Activated CD8-positive, alpha-beta memory T cell treated with anti-CD3 and anti-CD28 coated beads for 1 hour (primary cell): ENCODE measurements at places on chromosomes 6 and 20.
A peak's percentile ranks its signal among the peaks of the same experiment; 100 is the strongest.

- DNase-seq: no peak
These were observed 58.4 kb downstream of the ANKEF1 start for GRCh38 chr20:10093087-10093591.

GRCh38 chr6:127855542-127856159 is 45.2 kb downstream of the THEMIS start:
- DNase-seq: no peak

GRCh38 chr6:31495580-31495979 is 2.4 kb upstream of the MICB start:
- DNase-seq: no peak

GRCh38 chr6:95577304-95578105 is at the start of gene MANEA:
Gene MANEA (plus strand): TSS chr6:95577535. CDS start chr6:95586440, 8,905 bp downstream.
- peak; percentile 33 for DNase-seq

DNA sequence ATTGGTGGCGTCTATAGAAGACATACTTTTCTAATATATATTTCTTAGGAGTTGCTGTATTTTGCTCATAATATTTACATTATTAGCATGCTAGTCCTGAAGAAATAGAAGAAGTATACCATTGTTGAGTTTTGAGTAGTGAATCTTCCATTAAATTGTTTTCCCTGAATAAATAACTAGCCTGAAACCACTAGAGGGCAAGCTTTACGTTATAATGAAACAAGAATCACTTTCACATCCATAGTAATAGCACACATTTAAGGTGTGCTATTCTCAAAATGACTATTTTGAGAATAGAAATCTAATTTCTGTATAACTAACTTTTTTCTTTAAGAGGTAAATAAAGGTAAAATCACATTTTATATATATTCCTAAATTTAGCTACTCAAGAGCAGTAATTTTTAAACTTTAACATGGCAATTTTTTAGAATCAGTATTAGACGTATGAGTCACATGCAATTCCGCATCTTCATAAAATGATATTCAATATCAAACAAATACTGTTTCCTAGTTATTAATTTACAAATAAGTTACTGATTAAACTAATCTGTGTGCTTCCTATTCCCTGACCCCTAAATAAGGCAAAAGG is 213.2 kb upstream of the MANEA start:
- no peak for DNase-seq

- no peak for DNase-seq
These were observed 26.3 kb downstream of the C6orf89 start for GRCh38 chr6:36912030-36912454.

DNA sequence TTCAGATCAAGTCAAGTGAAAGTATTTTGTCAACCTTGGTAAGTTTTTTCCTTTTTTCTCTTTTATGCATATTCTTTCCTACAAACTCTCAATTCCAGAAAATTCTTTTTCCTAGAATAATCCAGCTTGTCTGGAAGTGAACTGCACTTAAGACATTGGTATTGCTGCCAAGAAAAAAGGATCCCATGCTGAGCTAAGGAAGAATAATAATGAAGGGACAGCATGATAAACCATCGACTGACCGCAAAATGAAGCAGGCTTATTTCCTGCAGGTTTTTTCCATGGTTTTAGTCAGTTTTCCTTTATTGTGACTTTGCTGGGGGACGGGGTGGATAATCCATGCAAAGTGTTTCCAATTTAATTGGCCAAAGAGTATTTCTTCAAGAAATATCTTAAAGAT is 857.6 kb upstream of the SLC35B3 start:
- DNase-seq: no peak

- no peak for DNase-seq
These were observed 25.9 kb upstream of the HACE1 start for GRCh38 chr6:104885518-104886043.

DNA sequence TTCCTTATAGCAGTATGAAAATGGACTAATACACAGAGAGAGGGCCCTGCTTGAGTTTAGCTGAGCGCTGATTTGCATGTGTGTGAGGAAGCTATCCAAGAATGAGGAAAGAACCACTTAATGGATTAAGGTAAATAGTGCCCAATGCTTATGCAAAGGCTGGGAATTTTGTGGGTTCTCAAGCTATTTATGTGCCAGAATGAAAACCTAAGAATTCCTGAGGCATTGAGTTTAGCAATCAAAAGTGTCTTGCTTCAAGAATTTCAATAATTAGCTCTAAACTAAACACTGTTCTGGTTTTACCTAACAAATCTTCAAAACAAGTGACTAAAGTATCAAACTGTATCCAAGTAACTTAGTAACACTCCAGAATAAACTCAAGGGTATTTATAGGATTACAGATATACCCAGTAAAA is 7.0 kb upstream of the OR14J1 start:
- no peak for DNase-seq
